ENCODE measurements at places on chromosomes 7 and 10. TPM values are rescaled to one million over a fixed set of nuclear protein-coding genes. Genes with fewer than 3 reads are reported as not detected.

Gene SLC13A1
- not detected for total RNA-seq

Gene GHRHR
- not detected for total RNA-seq

Gene AKR1C4
- not detected for total RNA-seq

Gene ATOH7
- total RNA-seq = not detected

Gene SPDYE16
- 0.12 TPM for total RNA-seq

Gene MMD2
- not detected for total RNA-seq

Gene AQP1
- 0.10 TPM for total RNA-seq

Gene JAZF1
- total RNA-seq = 6.6 TPM

Gene VENTX
- not detected for total RNA-seq

Gene ABCA13
- 0.04 TPM for total RNA-seq

GRCh38 chr7:158495786-158496185 is 91.8 kb downstream of the PTPRN2 start:
- H3K27me3 ChIP-seq = peaks cover 30% of the 10 kb centered on the region
- H3K27ac ChIP-seq = no peak overlapping the region
- no peaks in the 10 kb centered on the region for H3K36me3 ChIP-seq
- H3K4me1 ChIP-seq = peaks cover 3% of the 10 kb centered on the region

- no peak within 1 kb of the TSS for H3K4me3 ChIP-seq
- DNase-seq = no peak
- no peak within 1 kb of the TSS for H3K27ac ChIP-seq
- H3K4me1 ChIP-seq = peaks cover 3% of the 10 kb centered on the region
- H3K27me3 ChIP-seq = peaks cover 19% of the 10 kb centered on the region
These were observed at the start of gene HABP2 for GRCh38 chr10:113552701-113553100. HABP2 (plus strand) TSS chr10:113553053; CDS start chr10:113553122, 69 bp downstream.

- no peak for DNase-seq
- no peak overlapping the region for H3K27ac ChIP-seq
- no peaks in the 10 kb centered on the region for H3K36me3 ChIP-seq
- H3K4me3 ChIP-seq = no peak overlapping the region
These were observed 62.0 kb downstream of the SUFU start for GRCh38 chr10:102565793-102566192.

DNA sequence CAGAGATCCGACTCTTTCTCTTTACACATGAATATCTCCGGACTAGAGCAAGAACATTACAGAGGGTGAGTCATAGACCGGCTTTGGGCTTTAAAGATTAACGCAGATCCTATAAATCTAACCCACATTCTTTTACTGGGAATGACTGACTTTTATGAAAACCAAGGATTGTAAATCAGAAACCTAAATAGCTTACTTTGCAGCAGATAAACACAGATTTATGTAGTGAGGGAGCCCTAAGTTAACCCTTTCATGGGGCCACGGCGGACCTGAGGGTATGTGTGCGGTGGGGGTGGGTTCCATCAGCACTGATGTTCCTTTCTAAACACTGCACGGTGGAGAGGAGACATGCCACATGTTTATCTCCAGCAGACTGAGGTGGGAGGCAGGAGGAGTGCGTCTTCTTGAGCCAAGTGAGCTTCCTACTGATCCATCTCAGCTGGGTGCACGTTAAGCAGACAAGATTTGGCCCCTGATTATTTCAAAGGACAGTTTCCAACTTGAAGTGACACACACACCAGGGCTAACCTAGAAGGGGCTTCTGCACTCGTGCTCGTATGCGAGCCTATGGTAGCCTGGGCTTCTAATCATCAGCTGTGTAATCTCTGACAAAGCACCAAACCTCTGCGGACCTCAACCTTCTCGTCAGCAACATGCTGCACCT is 127.6 kb downstream of the WDR11 start:
- H3K36me3 ChIP-seq = no peaks in the 10 kb centered on the region
- no peak overlapping the region for H3K27ac ChIP-seq
- peaks cover 76% of the 10 kb centered on the region for H3K27me3 ChIP-seq
- DNase-seq = no peak

- no peak for DNase-seq
- no peaks in the 10 kb centered on the region for H3K36me3 ChIP-seq
- H3K27me3 ChIP-seq = peaks cover 37% of the 10 kb centered on the region
- no peak overlapping the region for H3K27ac ChIP-seq
- H3K4me3 ChIP-seq = peak overlapping the region; percentile 53
These were observed 1.4 kb downstream of the WDR86 start for GRCh38 chr7:151408498-151408838.

DNA sequence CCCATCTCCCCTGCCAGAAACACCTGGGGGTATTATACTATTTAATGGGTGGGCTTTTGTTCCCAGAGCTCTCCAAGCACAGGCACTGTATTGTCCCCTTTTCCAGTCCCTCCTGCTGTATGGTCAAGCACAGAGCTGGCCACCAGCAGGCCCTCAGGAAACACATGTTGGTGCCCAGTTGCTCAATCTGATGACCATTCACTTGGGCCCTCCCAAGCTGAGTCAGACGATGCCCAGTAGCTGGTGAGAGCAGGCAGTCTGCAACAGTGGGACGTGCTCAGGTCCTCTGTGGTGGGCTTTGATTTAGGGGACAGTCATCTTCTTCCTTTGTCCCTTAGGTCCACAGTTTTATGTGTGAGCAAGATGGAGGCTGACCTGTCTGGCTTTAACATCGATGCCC is 11.8 kb downstream of the SFXN2 start:
- peaks cover 15% of the 10 kb centered on the region for H3K36me3 ChIP-seq
- DNase-seq = no peak
- no peak overlapping the region for H3K27ac ChIP-seq
- H3K4me3 ChIP-seq = no peak overlapping the region
- peaks cover 11% of the 10 kb centered on the region for H3K4me1 ChIP-seq

DNA sequence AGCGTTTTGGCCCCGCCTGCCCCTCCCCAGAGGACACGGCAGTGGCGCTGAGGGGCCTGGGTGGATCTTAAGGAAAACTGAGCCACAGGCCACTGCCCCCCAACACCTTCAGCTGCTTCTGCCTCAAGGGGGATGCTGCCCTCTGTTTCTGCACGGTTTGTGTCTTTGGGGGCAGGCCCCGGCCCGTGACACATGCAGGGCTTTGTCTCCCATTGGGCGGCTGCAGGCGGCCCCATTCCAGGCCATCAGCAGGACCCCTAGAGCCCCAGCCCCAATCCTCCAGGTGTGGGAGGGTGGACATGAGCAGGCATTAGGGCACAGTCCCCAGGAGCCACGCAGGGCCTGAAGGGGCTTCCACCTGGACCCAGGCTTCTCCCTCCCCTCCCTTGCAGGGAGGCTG is 25.3 kb upstream of the PPP2R2D start:
- H3K4me3 ChIP-seq = no peak overlapping the region
- peaks cover 23% of the 10 kb centered on the region for H3K27me3 ChIP-seq
- H3K36me3 ChIP-seq = no peaks in the 10 kb centered on the region
- H3K27ac ChIP-seq = no peak overlapping the region
- no peaks in the 10 kb centered on the region for H3K4me1 ChIP-seq

GRCh38 chr10:106086391-106086790 is 1078.1 kb downstream of the SORCS1 start:
- no peak overlapping the region for H3K4me3 ChIP-seq
- H3K27ac ChIP-seq = no peak overlapping the region
- DNase-seq = no peak
- no peaks in the 10 kb centered on the region for H3K4me1 ChIP-seq
- H3K36me3 ChIP-seq = no peaks in the 10 kb centered on the region

GRCh38 chr7:23530405-23530804 is 1.4 kb downstream of the TRA2A start:
- H3K4me1 ChIP-seq = peaks cover 47% of the 10 kb centered on the region
- H3K4me3 ChIP-seq = peak overlapping the region; percentile 98
- H3K36me3 ChIP-seq = peaks cover 24% of the 10 kb centered on the region
- H3K27ac ChIP-seq = peak overlapping the region; percentile 100
- H3K27me3 ChIP-seq = no peaks in the 10 kb centered on the region

GRCh38 chr10:18879284-18879683 is 169.3 kb upstream of the MALRD1 start:
- no peak overlapping the region for H3K4me3 ChIP-seq
- no peaks in the 10 kb centered on the region for H3K4me1 ChIP-seq
- no peaks in the 10 kb centered on the region for H3K36me3 ChIP-seq
- no peaks in the 10 kb centered on the region for H3K27me3 ChIP-seq

DNA sequence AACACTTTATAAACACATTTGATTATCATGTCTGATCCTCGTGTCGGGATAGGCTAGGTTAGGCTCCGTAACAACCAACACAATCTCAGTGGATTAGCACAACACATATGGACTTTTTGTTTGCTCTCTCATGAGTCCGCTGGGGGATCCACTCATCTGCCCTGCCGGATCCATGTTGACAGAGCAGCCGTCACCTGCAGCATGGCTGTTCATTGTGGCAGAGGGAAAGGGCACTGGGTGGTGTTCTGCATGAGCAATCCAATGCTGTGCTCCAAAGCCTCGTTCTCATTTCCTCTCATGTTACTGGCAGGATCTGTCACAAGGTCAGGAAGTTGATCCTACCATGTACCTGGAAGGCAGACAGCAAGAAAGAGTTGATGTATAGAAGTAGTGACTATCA is 62.5 kb upstream of the RAPGEF5 start:
- H3K4me1 ChIP-seq = no peaks in the 10 kb centered on the region
- peaks cover under 1% of the 10 kb centered on the region for H3K27me3 ChIP-seq
- DNase-seq = no peak
- no peak overlapping the region for H3K4me3 ChIP-seq

DNA sequence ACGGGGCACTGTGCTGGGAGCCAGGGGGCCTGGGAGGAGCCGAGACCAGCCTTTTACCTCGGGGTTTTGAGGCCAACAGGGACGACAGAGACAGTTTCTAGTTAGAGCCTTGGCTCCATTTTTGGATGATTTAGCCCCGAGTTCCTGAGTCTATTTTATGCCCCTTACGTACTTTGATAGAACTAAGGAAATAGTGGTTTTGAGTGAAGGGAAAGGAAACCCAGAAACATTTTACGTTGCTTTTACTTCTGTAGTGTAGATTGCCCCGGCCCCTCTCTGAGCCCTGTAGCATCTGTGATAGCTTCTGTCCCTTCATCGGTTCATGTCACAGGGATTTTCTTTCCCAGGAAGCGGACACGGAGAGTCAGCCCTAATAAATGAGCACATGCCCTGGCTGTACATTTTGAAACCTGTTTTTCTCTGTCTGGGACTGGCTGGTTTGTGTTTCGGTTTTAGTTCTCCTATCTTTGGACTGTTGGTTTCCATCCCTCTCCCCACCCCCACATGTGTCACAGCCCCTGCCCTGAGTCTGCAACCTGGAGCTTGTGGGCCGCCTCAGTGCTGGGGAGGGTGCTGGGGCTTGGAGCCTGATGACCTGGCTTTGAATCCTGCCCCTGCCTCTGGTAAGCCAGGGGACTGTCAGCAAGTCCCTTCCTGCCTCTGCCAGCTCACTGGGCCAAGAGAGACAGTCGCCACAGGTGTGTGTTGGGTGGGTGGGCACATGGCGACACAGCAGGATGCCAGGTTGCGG is 6.9 kb upstream of the ORAI2 start:
- H3K4me1 ChIP-seq = peaks cover 56% of the 10 kb centered on the region
- H3K27me3 ChIP-seq = no peaks in the 10 kb centered on the region
- H3K36me3 ChIP-seq = peaks cover 37% of the 10 kb centered on the region
- peak overlapping the region; percentile 74 for H3K4me3 ChIP-seq
- H3K27ac ChIP-seq = peak overlapping the region; percentile 100

DNA sequence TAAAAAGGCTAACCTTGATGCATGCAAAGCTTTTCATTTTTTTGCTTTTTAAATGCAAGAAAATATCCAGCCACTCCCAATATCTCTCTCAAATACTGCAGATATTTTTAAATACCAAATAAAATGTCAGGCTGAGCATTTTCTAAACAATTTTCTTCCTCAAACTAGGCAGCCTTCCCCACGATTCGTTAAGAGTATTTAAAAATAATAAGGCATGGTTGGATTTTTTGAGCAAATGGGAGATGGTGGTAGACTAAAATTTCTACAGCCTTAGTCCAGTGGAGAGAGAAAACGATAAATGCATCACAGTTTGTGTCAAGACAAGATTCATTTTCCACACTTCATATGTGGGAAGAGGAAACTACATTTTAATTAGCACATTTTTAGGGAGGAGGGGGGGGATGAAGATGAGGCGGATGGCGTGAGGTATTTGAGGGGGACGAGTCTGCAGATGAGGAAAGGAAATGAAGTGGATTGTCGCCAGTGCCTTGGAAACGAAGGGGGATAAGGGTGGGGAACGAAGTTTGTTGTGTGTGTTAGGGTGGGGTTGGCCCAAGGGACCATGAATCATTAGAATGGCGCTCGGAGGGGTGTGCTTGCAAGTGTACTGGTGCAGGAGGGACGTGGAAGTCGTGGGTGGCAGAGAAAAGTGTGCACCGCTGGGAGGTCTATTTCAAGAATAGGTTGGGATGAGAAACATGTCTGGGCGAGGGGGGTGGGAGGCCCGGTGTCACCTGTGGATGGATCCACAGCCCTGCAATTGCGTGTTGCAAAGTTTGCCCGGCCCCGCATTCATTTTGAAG is 1.2 kb upstream of the ADD3 start:
- H3K4me1 ChIP-seq = peaks cover 36% of the 10 kb centered on the region
- no peaks in the 10 kb centered on the region for H3K27me3 ChIP-seq
- H3K4me3 ChIP-seq = no peak overlapping the region

DNA sequence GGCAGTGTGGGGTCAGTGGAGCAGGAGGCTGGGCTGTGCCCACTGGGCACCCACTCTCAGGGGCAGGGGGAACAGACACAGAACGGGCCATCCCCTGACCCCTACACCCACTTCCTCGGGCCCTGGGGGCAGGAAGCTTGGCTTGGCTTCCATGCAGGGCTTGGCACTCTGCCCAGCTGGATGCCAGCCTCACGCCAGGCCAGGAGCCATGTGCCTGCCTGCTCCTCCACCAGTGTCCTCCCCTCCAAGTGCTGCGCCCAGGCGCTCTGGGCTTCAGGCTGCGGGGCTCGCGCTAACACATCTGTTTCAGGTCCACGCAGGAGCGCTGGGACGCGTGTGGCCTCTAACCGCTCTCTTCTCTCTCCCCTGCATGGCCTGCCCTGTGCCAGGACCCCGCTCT is 12.7 kb downstream of the LDB3 start:
- H3K4me3 ChIP-seq = no peak overlapping the region
- peaks cover 3% of the 10 kb centered on the region for H3K27me3 ChIP-seq
- no peak for DNase-seq
- H3K4me1 ChIP-seq = no peaks in the 10 kb centered on the region

DNA sequence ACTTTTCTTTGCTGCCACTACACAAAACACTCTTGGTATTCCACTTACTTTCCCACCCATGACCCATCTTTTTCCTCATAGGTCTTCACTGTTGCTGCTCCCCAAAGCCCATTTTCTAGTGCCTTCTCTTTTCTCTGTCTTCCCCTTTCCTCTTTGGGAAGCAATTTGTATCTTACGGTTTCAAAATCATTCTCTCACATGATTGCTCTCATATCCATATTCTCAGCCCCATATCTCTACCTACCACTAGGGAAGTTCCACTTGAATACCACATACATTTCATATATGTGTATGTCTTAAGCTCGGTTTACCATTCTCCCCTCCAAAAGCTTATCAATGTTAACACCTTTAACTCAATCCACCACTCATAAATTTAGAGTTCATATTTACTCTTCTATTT is 3.2 kb upstream of the UBE2D1 start:
- DNase-seq = no peak
- H3K36me3 ChIP-seq = peaks cover 7% of the 10 kb centered on the region
- H3K27ac ChIP-seq = no peak overlapping the region

Data from activated naive CD8-positive, alpha-beta T cell treated with anti-CD3 and anti-CD28 coated beads for 36 hours (primary cell).